ENCODE measurements at places on chromosomes 1 and 21.
A peak's percentile ranks its signal among the peaks of the same experiment; 100 is the strongest.

GRCh38 chr1:29668551-29669157 is 432.3 kb downstream of the PTPRU start:
- no peak for DNase-seq

DNA sequence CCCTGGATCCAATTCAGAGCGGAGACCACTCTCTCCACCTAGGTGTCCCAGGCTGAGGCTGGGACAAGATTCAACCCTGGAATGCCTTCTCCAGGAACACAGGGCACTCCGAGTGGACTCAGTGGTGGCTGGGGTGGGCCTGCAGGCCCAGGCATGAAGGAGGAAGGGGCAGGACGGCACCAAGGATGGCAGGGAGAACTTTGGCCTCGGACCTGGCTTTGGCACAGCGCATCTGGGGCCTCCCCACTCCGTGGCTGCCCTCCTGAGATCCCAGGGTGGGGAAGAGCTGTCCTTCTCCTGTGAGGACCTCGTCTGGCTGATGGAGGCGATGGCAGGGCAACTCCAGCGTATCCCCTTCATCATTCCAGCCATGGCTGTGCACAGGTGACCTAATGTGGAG is 35.6 kb downstream of the DHCR24 start:
- DNase-seq, result no peak

GRCh38 chr1:161047436-161048420 is 2.0 kb upstream of the USF1 start:
- no peak for DNase-seq

DNA sequence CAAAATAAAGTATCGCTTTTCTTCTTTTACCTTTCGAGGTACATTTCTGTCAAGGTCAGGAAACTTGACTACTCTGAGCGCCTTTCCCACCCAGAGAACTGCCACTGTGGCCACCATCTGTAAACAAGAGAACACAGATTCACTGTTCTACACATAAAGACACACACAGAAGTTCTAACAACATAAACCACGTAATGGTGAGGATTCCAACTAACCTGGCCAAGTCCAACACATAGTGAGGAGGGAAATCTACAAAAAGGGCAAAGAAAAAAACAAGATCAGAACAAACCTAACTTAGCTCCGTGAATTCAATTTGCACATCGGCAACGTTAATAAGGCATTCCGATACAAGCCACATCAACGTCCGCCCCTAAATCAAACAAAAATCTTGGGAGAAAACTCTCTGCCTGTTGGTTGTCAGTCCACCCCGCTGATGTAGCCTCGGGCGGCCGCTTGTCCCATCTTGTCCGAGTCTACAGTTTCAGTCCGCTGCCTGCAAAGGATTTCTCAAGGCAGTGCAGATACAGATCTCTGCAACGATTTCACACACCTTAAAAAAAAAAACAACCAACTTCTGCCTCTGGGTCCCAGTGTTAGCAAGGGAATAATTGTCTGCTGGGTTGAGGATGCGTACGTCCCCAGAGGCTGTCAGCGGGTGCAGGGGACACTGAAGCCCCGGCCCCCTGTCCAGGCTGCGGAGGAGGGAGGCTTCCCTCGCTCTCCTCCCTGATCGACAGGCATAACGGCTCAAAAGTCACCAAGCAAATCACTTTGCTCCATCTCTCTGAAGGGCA is 1.0 kb downstream of the SLC35D1 start:
- peak; percentile 1 for DNase-seq

DNA sequence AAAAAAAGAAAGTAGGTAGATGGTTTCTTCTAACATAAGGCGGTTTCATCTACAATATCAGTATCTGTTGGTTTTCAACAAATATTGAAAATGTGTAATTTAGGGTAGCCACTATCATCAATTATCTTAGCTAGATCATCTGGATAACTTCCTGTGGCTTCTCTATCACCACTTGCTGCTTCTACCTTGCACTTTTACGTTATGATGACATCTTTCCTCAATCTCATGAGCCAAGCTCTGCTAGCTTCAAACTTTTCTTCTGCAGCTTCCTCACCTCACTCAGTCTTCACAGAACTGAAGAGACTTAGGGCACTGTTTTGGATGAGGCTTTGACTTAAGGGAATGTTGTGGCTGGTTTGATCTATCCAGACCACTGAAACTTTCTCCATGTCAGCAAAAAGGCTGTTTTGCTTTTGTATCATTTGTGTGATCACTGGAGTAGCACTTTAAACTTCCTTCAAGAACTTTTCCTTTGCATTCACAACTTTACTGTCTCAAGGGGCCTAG is 144.9 kb upstream of the HP1BP3 start:
- no peak for DNase-seq

DNA sequence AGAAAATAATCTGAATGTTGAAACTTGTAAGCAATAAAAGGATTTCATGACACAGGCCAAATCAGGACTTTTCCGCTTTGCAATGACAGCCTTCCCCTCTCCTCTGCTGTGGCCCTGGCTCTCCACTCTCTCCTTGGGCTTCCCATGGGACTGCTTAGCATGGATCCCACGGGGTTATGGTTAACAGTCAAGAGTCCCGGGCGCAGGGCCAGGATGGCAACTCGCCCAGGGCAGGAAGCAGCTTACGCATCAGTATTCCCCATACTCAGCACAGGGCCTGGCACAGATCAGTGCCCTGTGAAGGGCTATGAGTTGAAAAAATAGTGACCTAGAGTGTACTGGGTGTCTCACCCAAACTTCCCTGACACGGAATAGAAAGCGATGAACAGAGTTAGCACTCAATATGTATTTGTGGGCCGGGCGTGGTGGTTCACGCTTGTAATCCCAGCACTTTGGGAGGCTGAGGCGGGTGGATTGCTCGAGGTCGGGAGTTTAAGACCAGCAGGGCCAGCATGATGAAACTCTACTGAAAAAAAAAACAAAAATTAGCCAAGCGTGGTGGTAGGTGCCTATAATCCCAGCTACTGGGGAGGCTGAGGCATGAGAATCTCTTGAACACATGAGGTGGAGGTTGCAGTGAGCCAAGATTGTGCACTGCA is 29.1 kb upstream of the GRHL3 start:
- no peak for DNase-seq

DNA sequence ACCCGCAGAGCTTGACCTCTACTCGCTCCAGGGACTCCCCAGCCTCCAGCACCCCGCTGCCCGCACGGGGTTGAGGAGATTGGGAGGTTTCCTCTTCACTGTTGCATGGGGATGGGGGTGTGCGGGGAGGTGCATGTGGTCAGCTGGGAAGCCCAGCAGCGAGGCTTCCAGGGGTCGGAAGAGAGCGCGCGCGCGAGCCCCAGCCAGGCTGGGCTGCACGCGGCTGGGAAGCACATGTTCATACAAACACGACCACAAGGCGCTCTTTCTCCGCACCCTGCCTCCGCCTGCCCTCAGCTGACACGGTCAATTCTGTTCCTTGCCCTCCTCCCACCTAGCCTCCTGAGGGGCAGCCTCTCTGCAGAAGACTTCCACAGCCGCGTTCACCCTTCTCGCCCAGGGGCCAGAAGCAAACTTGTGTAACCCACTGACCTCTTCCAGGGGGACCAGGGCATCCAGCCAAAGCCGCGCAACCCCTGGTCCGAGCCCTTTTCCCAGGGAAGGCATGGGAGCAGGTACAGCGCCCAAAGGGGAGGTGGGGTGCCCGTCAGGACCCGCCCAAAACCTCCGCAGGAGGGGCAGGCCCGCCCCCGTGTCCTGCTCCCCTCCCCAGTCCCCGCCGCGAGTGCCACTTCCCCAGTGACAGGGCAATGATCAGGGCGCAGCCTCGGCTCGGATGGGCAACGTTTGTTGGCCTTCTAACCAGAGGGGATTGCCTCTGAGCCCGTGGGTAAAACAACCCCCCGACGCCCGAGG is 1.3 kb downstream of the COL24A1 start:
- DNase-seq, result no peak

Data from activated naive CD8-positive, alpha-beta T cell treated with anti-CD3 and anti-CD28 coated beads, Interleukin-2, amount 50 U/mL, for 16 hours (primary cell).